HFFc6 (cell line): ENCODE measurements at places on chromosomes 6 and 20. TPM values are rescaled to one million over a fixed set of nuclear protein-coding genes. Genes with fewer than 3 reads are reported as not detected.

The SOBP gene
- total RNA-seq: 0.12 to 0.15 TPM (median 0.15 TPM) in 3 replicates

The TENT5A gene
- 58.2 to 67.2 TPM (median 65.1 TPM) in 3 replicates for total RNA-seq

The RTF2 gene
- total RNA-seq: 149 to 154 TPM (median 151 TPM) in 3 replicates

The ARFGEF3 gene
- 0.05 to 0.18 TPM (median 0.07 TPM) in 3 replicates for total RNA-seq

The HSPA1L gene
- 1.2 to 1.7 TPM (median 1.6 TPM) in 3 replicates for total RNA-seq

The PHACTR3 gene
- not detected in 3 replicates for total RNA-seq

The LPA gene
- not detected in 3 replicates for total RNA-seq

The PPP2R5D gene
- 39.1 to 50.7 TPM (median 47.5 TPM) in 3 replicates for total RNA-seq

The SLC44A4 gene
- not detected in 3 replicates for total RNA-seq

The INSM1 gene
- total RNA-seq: not detected in 2 replicates

The NKX2-2 gene
- total RNA-seq: 0.35 TPM in 1 of 3 replicates, not detected in the others

The NRSN1 gene
- not detected in 3 replicates for total RNA-seq

The MUCL3 gene
- not detected in 3 replicates for total RNA-seq

The WFDC10B gene
- total RNA-seq: not detected in 3 replicates

The NR2E1 gene
- not detected in 2 replicates for total RNA-seq

The FBXO30 gene
- total RNA-seq: 13.3 to 14.3 TPM (median 13.8 TPM) in 3 replicates

The CDSN gene
- not detected in 3 replicates for total RNA-seq

The PRICKLE4 gene
- total RNA-seq: 0.51 TPM in 1 of 3 replicates, not detected in the others

The MRAP2 gene
- total RNA-seq: not detected in 3 replicates

The HLA-DRA gene
- not detected in 3 replicates for total RNA-seq

The ADGRF5 gene
- total RNA-seq: 0.21 TPM in 1 of 3 replicates, not detected in the others

The FAM83D gene
- total RNA-seq: 13.6 to 31.5 TPM (median 29.3 TPM) in 3 replicates

The GHRH gene
- total RNA-seq: not detected in 3 replicates

The LIN28B gene
- not detected in 3 replicates for total RNA-seq

The CTCFL gene
- total RNA-seq: not detected in 3 replicates

The BTN1A1 gene
- total RNA-seq: 0.18 TPM in 1 of 3 replicates, not detected in the others

The BTNL2 gene
- not detected in 2 replicates for total RNA-seq

The RHAG gene
- total RNA-seq: not detected in 3 replicates

The PLN gene
- total RNA-seq: not detected in 2 replicates

The MAPK13 gene
- 6.4 to 13.0 TPM (median 11.8 TPM) in 3 replicates for total RNA-seq

The EPPIN gene
- total RNA-seq: not detected in 3 replicates

The BNIP5 gene
- not detected in 3 replicates for total RNA-seq

The HCK gene
- total RNA-seq: not detected in 3 replicates

The HLA-DRB1 gene
- total RNA-seq: not detected in 3 replicates

The SLC35B2 gene
- 108 and 126 TPM in 2 replicates for total RNA-seq

The POLR3F gene
- total RNA-seq: 11.3 to 15.0 TPM (median 12.5 TPM) in 3 replicates

The HAO1 gene
- not detected in 3 replicates for total RNA-seq

The DACT2 gene
- not detected in 3 replicates for total RNA-seq
